ENCODE measurements at places on chromosomes 7 and 10.

DNA sequence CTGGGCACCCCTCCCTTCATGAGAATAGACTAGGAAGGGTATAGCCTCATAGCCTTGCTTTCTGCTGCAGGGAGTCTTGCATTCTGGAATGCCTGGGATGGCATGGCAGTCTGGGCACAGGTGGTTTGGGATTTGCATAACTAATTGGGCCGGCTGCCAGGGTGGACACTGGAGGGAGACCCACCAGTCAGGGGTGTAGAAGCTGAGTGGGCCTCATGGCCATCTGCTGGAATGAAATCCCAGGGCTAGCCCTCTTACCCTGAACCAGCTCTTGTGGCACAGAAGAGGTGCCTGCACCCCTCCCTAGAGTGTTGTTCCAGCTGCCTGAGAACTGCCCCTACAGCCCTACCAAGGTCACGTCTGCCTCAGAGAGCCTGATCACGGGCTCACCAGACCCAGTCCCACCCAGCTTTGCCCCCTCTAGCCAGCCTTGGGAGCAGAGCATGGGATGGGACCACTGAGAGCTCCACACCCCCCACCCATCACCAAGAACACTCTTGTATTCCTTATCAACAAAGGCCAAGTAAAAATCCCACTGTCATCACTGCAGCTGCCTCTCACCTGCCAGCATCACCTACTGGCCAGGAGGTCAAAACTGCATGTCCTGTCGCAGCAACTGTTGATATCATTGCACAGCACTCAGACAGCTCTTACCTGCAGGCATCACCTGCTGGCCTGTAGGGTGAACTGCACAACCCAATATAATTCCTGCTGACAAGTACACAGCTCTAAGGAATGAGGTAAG is 148.9 kb downstream of the ZEB1 start:
- H3K4me3 ChIP-seq = no peak overlapping the region
- no peaks in the 10 kb centered on the region for H3K4me1 ChIP-seq
- no peaks in the 10 kb centered on the region for H3K27me3 ChIP-seq
- no peak overlapping the region for H3K27ac ChIP-seq

DNA sequence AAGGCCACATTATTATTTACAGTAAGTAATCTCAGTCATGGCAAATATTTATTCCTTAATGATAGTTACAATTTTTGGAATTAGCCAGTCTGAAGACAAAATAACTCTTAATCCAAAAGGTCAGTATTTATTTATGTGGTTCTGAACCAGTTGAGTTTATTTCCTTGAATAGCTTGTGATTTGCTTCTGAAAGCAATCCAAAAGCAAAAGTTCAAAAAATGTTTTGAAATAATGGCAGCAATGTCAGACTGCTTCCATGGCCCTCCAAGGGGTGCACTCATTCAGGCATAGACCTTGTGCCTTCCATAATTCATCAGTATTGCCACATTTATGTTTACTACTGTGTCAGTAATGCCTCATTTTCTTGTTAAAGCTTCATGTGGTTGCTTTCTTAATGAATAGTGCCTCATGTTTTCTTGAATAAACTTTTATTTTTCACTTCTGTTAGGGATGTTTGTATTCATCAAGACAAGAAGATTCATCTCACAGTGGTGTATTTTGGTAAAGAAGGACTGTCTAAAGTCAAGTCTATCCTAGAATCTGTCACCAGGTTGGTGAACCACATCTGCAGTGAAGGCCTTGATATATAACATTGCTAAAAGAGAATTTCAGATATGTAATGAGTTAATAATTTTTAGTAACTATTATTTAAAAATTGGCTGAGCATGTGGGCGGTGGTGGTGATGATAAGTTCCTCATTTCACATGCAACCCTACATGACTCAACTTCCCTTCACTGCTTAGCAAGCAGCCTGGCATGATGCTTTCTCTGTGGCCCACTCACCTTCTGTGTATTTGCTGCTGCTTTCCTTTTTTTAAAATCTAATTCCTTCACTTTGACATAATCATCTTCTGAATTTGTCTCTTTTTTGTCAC is 22.0 kb downstream of the CSGALNACT2 start:
- H3K27ac ChIP-seq = no peak overlapping the region
- no peak for DNase-seq
- no peaks in the 10 kb centered on the region for H3K27me3 ChIP-seq
- peaks cover 26% of the 10 kb centered on the region for H3K36me3 ChIP-seq
- peaks cover 9% of the 10 kb centered on the region for H3K4me1 ChIP-seq

DNA sequence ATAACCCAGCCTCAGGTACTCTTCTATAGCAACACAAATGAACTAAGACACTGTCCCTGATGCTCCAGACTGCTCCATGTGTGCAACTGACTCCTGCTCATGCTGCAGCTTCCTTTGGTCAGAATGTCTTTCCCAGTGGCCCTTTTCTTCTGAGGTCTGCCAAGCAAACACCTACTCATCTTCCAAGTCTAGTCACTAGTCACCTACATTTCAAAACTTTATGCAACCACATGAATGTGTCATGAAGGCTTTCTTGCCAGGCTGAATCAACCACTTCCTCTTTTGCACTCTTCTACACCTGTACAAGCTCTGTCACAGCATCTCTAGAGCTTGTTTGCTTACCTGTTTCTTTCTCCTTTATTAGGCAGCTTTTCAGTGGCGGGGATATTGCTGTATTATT is 75.8 kb downstream of the LSMEM1 start:
- no peak overlapping the region for H3K4me3 ChIP-seq
- no peaks in the 10 kb centered on the region for H3K4me1 ChIP-seq
- H3K36me3 ChIP-seq = no peaks in the 10 kb centered on the region

DNA sequence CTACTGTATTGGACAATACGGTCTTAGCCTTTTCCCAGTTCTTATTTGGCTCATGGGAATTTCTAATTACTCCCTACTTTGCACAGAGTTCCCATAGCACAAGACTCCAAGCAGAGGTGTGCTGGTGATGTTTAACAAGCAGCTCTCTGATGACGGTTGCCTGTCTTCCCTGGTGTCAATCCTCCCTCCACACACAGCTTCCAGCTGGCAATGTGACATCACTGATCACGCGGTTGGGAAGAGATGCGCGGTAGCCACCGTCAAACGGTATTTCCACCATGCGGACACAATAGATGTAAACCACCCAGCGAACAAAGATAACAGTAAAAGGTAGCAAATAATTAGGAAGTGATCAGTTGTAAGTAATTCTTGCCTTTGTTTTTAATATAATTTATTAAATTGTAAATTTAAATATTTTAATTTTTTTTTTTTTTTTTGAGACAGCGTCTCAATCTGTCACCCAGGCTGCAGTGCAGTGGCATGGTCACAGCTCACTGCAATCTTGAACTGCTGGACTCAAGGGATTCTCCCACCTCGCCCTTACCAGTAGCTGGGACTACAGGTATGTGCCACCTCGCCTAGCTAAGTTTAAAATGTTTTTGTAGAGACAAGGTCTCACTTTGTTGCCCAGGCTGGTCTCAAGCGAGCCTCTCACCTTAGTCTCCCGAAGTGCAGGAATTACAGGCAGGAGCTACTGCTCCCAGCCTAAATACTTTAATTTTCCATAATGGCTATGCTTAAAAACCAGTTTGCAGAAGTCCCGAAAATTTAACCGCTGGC is 36.3 kb upstream of the IL15RA start:
- H3K4me1 ChIP-seq = no peaks in the 10 kb centered on the region
- DNase-seq = no peak
- H3K27me3 ChIP-seq = no peaks in the 10 kb centered on the region
- H3K36me3 ChIP-seq = no peaks in the 10 kb centered on the region
- no peak overlapping the region for H3K4me3 ChIP-seq

- H3K27me3 ChIP-seq = no peaks in the 10 kb centered on the region
- no peaks in the 10 kb centered on the region for H3K36me3 ChIP-seq
- no peaks in the 10 kb centered on the region for H3K4me1 ChIP-seq
- H3K27ac ChIP-seq = no peak overlapping the region
Observed at GRCh38 chr10:105751688-105752087, 1110.6 kb downstream of the SORCS3 start.

DNA sequence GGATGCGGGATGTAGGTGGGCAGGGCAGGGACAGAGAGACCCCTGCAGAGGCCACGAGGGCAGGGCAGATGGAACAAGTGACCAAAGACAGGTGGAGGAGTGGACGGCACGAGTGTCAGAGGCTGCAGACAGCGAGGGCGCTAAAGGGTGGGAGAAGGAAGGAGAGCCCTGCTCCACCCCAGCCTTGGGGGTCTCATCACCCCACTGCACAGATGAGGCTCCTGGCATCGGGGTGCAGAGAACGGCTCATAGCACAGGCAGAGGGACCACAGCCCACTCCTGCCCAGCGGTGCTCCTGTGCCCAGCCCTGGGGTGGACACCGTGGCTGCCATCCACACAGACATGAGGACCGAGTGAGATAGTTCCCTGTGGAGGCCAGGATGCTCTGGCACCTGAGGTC is 2.2 kb upstream of the LAT2 start:
- no peak overlapping the region for H3K27ac ChIP-seq
- H3K4me1 ChIP-seq = peaks cover 2% of the 10 kb centered on the region

DNA sequence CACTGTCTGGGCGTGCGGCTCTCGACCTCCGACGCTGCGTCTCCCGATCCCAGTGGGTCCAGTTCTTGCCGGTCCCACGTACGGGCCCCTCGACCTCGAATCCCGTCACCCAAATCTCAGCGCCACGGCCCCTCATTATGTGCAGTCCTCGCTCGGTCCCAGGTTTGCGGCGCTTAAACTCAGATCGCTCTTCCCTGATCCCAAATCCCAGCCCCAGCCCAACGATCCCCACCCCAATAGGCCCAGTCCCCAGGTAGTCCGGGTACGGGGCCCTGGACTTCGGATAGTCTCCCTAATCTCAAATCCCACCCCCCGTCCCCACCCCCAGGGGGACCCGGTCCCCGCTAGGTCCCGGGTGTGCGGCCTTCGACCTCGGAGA is 666 bp downstream of the HNRNPF start:
- peak; percentile 58 for DNase-seq
- H3K27ac ChIP-seq = peak overlapping the region; percentile 99
- peaks cover 32% of the 10 kb centered on the region for H3K4me1 ChIP-seq
- peak overlapping the region; percentile 86 for H3K4me3 ChIP-seq
- no peaks in the 10 kb centered on the region for H3K27me3 ChIP-seq

DNA sequence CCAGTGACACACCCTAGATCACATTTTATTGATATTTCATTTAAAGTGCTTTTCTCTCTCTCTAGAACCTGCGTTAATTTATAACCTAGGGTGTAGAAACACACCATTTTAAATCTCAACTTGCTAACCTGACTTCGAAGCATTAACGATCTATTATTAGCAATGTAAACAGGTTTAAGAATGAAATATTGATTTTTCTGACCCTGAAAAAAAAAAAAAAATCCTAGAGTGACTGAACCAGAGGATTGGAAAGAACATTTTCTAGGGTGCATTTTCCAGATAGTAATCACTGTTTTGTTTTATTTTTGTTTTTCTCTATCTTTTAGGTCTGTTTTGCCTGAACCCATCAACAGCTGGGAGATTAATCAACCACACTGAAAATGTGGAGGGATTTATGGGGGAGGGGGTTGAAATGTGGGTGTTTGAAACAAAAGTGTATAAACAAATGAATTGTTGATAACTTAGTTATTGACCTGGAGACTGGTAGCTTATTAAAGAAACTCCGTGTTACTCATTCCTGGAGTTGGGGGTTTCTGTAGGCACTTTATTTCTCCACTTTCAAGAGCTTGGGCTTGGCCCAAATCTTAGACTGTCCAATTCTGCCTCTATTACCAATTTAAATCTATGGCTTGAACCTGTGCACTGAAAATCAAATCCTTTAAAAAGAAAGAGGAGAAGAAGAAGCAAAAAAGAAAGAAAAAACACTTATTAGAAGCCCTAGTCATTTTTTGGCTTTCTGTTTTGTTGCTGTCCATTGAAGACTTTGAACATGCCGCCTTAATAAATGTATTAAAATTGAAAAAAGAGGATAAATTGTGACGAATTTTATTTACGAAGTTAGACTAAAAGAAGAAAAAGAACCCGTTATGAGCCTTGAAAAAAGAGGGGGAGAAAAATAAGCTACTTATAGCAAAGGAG is 2.8 kb downstream of the HOXA2 start:
- no peaks in the 10 kb centered on the region for H3K27me3 ChIP-seq
- peak overlapping the region; percentile 73 for H3K27ac ChIP-seq
- peaks cover 12% of the 10 kb centered on the region for H3K4me1 ChIP-seq
- no peak for DNase-seq

DNA sequence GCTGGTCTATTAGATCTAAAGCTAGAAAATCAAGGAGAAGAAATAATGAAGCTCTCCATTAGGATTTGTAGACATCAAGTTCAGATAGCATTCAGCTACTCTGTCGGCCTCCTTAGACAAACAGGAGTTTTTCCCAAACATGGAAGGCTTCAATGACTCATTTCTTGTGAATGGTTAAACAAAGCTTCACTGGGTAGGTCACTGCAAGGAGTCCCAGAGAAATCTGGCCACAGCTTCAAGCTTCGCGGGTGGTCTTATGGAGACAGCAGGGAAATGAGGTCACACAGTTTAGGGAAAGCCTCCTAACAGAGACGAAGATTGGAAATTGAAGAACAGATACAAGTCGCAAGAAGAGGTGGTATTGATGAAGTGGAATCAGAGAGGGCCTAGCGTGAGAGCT is 22.6 kb upstream of the LRRC72 start:
- no peaks in the 10 kb centered on the region for H3K4me1 ChIP-seq
- no peak overlapping the region for H3K4me3 ChIP-seq
- H3K27ac ChIP-seq = no peak overlapping the region
- no peaks in the 10 kb centered on the region for H3K36me3 ChIP-seq
- no peak for DNase-seq

- no peak overlapping the region for H3K4me3 ChIP-seq
- H3K4me1 ChIP-seq = no peaks in the 10 kb centered on the region
- no peak for DNase-seq
- no peaks in the 10 kb centered on the region for H3K27me3 ChIP-seq
- H3K27ac ChIP-seq = no peak overlapping the region
Observed at GRCh38 chr10:1268831-1269230, 212.6 kb downstream of the WDR37 start.

DNA sequence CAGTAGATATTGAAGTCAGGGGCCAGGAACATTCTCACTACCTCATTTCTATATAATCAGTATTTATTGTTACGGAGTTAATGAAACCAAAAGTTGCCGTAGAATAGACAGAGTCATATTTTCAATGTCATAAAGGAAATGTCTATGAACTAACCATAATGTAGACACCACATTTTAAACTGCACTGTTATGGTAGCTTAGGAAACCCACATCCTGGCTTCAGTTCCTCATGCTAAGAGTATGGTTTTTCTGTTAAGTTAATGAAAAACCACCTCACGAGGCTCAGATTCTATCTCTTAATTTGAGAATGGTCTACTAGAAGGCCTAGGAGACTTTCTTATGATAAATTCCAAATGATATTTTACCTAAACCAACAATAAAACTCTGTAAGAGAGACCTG is 166.5 kb downstream of the TMEM26 start:
- H3K4me1 ChIP-seq = peaks cover 6% of the 10 kb centered on the region
- H3K36me3 ChIP-seq = no peaks in the 10 kb centered on the region
- H3K27me3 ChIP-seq = no peaks in the 10 kb centered on the region
- H3K27ac ChIP-seq = no peak overlapping the region

DNA sequence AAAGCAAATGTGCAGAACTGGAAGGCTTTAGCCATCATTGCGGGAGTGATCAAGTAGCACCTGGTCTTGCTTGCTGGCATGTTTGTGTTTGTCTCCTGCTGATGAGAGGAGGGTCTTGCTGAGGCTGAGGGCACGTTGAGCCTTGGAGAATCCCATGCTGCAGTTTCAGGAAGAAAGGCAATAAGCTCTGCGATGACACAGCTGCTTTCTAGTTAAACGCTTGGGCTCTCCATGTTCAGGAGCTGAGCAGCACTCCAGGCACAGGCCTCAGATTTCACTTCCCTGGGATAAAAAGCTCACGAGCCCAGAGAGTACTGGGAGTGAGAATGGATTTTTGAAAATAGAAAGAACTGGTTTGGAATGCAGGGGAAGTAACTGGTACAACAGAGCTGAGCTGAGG is 100.8 kb downstream of the LRRC18 start:
- H3K4me3 ChIP-seq = no peak overlapping the region
- H3K4me1 ChIP-seq = no peaks in the 10 kb centered on the region
- no peak overlapping the region for H3K27ac ChIP-seq
- no peaks in the 10 kb centered on the region for H3K36me3 ChIP-seq
